A549 treated with CpdA at 1 μM for 4 hours (cell line): ENCODE measurements at places on chromosomes 16 and 17. TPM values are rescaled to one million over a fixed set of nuclear protein-coding genes. Genes with fewer than 3 reads are reported as not detected.

Gene CYLD
- 13.4 to 20.1 TPM (median 14.2 TPM) in 5 replicates for total RNA-seq

Gene MMP15
- total RNA-seq: 13.7 to 21.8 TPM (median 19.8 TPM) in 5 replicates

Gene TMC8
- total RNA-seq: 0.22 to 0.43 TPM (median 0.38 TPM) in 5 replicates

Gene GAS2L2
- total RNA-seq: 0.09 to 0.21 TPM (median 0.12 TPM) in 4 of 5 replicates, not detected in the other

Gene STAC2
- total RNA-seq: 0.13 to 0.17 TPM (median 0.14 TPM) in 5 replicates

Gene CASKIN1
- total RNA-seq: 0.44 to 3.9 TPM (median 0.57 TPM) in 5 replicates

Gene SLC47A1
- 22.8 to 25.1 TPM (median 23.9 TPM) in 5 replicates for total RNA-seq

Gene TPSD1
- total RNA-seq: 0.03 TPM in 1 of 5 replicates, not detected in the others

Gene KRTAP17-1
- total RNA-seq: not detected in 5 replicates

Gene PPP1R27
- 0.18 to 0.40 TPM in 2 of 5 replicates, not detected in the others for total RNA-seq

Gene POLR3E
- total RNA-seq: 25.7 to 43.5 TPM (median 38.8 TPM) in 5 replicates

Gene TP53TG3C
- 0.11 to 0.59 TPM in 2 of 5 replicates, not detected in the others for total RNA-seq

Gene CFAP97D1
- 0.02 to 0.04 TPM (median 0.03 TPM) in 3 of 5 replicates, not detected in the others for total RNA-seq

Gene MYL11
- total RNA-seq: 0.17 to 0.64 TPM (median 0.42 TPM) in 3 of 5 replicates, not detected in the others

Gene TNRC6A
- total RNA-seq: 23.9 to 31.2 TPM (median 25.7 TPM) in 5 replicates

Gene PTGES3L
- total RNA-seq: 0.55 to 0.99 TPM (median 0.84 TPM) in 5 replicates

Gene ITGA3
- 411 to 486 TPM (median 441 TPM) in 5 replicates for total RNA-seq

Gene DLX4
- 1.4 to 3.2 TPM (median 2.6 TPM) in 5 replicates for total RNA-seq

Gene NOD2
- not detected in 5 replicates for total RNA-seq

Gene CAVIN1
- total RNA-seq: 423 to 509 TPM (median 462 TPM) in 5 replicates

Gene IL34
- total RNA-seq: 0.44 to 1.0 TPM (median 0.58 TPM) in 5 replicates

Gene MYH8
- total RNA-seq: not detected in 5 replicates

Gene KRT32
- 0.06 to 0.08 TPM in 2 of 5 replicates, not detected in the others for total RNA-seq

Gene KRTAP1-1
- not detected in 5 replicates for total RNA-seq

Gene OR3A3
- not detected in 5 replicates for total RNA-seq
